Renal pelvis (tissue), 12 donors: ENCODE measurements at places on chromosomes 3 and 15. TPM values are rescaled to one million over a fixed set of nuclear protein-coding genes. Genes with fewer than 3 reads are reported as not detected.

ITIH1 gene
- polyA plus RNA-seq = not detected

MYRIP gene
- 1.9 TPM for polyA plus RNA-seq

DNA sequence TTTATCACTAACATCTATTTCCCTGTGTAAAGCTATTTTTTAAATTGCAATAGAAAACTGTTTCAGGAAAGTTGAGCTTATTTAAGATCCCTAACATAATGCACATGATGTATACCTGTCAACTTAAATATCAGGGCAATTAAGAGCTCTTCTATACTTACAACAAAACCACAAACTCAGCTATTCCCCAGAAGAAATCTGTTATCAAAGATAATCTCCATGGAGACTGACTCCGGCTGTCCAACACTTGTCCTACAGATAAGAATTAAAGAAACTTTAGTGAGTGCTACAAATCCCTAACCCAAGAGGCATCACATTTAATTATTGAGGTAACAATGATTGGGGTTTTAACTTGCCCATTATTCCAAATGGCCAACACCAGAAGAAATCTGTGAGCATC is 3.4 kb downstream of the SELENOK start:
- DNase-seq = no peak

- DNase-seq = peak; percentile 48
These were observed 317.3 kb downstream of the FGF12 start for GRCh38 chr3:192409838-192410683.

WDR82 gene
- polyA plus RNA-seq = 92.9 TPM

DNA sequence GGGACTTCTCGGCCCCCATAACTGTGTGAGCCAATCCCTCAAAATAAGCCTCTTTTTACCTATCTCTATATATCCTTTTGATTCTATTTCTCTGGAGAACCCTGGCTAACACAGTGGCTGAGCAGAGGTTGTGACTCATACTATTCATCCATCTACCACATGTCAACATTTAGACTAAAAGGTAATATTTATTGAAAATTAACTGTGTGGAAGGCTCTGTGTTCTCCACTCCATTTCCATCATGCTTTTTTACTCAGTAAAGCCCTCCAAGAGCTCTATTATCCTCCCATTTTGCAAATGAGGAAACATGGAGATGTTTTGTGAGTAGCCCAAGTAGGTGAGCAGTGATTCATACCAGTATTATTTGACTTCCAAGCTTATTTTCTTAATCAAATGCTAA is 217.9 kb upstream of the DCBLD2 start:
- DNase-seq = no peak

C2CD4B gene
- 0.88 TPM for polyA plus RNA-seq

DNA sequence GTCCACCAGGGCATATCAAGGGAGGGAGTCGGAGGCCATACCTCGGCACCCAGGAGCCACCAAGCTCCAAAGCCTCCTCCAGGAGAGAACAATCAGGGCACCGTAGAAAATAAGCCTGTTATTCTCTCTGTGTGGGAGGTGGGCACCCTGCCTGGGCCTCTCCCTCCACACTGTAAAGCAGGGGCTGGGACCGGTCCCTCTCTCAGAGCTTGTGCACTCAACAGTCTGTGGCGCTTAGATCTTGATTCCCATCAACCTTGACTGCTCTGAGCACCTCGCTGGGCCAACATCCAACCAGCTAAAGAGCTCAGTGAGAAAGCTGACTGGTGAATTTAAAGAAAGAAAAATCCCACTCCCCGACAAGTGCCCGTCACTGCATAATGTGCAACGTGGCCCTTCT is 53.0 kb downstream of the PCSK6 start:
- no peak for DNase-seq

SUCNR1 gene
- polyA plus RNA-seq = 6.6 TPM

GRCh38 chr3:194031349-194031748 is 104.6 kb upstream of the HES1 start:
- DNase-seq = no peak

ALPK3 gene
- 14.8 TPM for polyA plus RNA-seq

- peak; percentile 93 for DNase-seq
These were observed at the start of gene AMIGO3 for GRCh38 chr3:49719214-49719884. TSS of gene AMIGO3 (minus strand) at chr3:49719684. CDS start at chr3:49719465, 219 bp downstream.

GRCh38 chr3:54936561-54936960 is 8.7 kb upstream of the LRTM1 start:
- no peak for DNase-seq
